Progenitor cell of endocrine pancreas (in vitro differentiated cells): ENCODE measurements at places on chromosomes 4 and X.

DNA sequence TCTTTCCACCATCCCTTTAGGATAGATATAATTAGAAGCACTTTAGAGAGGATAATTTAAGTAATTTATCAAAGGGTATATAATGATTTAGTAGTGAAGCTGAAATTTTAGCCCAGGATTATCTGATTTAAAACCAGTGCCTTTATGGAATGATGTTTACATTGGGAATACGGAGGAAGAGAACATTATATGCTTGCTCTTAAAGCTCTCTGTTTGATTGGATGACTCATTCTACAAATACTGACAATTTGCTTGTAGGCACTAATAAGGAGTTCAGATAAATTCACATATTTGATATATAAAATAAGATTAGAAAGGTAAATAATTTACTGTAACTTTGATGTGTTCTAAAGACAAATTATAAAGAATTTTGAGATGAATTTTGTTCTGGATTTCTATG is 84.7 kb downstream of the SH3BGRL start:
- no peak for DNase-seq

DNA sequence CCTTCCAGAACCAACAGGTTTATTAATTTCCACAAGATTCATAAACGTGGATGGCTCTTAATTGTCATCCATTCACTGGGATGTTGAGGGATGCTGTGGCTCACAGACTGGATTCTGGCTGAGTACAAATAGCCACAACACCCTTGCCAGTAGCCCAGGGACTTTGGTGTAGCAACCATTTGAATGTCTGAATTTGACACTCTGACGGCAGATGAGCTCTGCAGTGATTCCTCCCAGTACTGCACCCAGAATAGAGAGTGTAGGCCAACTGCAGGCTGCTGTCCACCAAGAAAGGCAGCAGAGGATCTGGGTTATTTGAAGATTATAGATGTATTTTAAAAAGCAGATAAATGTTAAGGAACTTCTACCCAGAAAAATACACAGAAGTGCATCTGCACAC is 15.6 kb upstream of the MAMLD1 start:
- no peak for DNase-seq

DNA sequence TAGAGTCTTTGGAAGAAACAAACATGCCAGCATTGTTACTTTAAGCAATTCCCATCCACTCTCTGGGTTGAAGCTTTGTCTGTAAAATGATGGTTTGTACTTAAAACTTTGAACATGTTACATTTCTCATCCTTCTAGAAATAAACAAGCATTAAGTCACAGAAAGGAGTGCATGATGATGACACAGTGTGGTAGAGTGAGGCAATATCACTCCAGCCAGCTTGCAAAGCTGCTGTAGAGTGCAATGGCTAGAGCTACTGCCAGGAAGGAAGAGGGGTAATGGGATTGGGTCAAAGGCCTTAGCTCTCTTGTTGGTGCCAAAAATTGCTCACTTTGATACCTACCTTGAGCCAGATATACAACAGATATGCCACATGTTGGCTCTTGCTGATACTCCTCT is 12.3 kb upstream of the ENOX2 start:
- DNase-seq, result no peak

GRCh38 chr4:70583952-70584834 is 7.9 kb upstream of the AMBN start:
- DNase-seq, result no peak

- DNase-seq, result no peak
Measured at GRCh38 chr4:87559090-87559837, 30.1 kb upstream of the SPARCL1 start.
